NCI-H1105 treated with DMSO at 0.1 percent for 48 hours (cell line): ENCODE measurements at places on chromosomes 2 and 18.

DNA sequence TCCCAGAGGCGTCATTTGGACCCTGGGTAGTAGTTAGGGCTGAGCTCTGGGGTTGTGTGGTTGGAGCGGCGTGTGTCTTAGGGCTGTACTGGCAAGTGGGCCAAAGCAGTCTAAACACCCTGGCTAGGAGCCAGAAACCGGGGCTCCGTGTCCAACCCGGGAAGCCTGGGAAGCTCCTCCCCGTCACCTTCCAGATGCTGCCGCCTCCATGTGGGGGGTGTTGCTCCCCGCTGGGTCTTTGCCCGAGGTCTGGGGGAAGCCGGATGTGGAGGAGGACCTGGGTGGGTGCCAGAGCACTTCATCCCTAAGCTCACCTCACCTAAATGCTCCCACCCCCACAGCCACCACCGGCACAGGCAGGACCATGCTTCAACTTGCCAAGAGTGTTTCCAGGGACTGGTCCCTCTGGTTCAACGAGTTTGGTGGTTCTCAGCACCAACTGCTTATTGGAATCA is 25.4 kb downstream of the TET3 start:
- DNase-seq, result peak; percentile 98

DNA sequence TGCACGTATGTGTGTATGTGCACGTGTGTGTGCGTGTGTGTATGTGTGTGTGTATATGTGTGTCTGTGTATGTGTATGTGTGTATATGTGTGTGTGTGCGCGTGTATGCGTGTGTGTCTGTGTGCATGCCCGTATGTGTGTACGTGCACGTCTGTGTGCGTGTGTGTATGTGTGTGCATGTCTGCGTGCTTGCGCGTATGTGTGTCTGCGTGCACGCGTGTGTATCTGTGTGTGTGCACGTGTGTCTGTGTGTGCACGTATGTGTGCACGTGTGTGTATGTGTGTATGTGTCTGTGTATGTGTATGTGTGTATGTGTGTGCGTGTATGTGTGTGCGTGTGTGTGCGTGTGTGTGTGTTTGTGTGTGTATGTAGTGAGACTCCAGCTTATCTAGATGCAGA is 97.5 kb upstream of the SPATS2L start:
- DNase-seq, result no peak

DNA sequence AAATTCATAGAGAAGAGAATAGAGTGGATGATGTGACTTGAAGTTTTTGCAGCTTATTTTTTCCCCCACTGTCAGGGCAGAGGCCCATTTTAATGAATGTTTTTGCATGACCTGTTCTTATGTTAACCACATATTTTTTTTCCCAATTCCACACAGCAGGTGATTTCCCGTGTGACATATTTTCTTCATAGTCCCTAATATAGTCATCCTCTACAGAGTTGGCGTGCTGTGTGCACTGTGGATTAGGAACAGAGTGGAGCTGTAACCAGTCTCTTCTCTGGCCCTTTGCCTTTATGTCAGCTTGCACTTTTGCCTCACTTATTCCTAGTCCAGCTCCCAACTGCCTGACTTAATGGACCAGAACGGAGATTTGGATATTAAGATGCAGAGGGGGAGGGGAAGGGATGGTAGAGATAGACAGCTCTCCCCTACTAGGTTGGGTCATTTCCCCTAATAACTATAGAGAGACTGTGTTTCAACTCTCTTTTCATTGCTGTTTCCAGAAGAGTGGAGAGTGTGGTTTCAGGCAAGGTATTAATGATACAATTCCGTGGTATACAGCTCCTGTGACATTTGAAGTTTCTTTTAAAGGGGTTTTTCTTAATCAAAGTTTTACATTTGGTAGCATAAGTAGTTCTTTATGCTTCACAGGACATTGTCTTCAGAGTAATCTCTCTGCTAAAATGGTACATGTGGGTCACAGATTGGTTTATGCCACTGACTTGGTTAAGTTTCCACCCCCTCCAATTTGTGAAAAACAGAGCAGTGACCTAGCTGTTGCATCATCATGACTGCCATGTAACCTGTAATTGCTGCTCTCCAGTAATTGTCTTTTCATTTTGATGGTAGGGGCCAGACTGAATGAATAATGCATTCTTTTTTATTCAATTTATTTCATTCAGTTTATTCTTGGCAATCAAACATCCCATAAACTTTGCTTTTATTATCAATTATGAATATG is 161.3 kb downstream of the HAUS1 start:
- DNase-seq, result no peak

GRCh38 chr2:119068154-119068725 is 90.3 kb downstream of the C1QL2 start:
- peak; percentile 14 for DNase-seq

GRCh38 chr2:215832791-215833190 is 180.6 kb downstream of the MREG start:
- DNase-seq, result no peak

- DNase-seq, result no peak
These were observed 131.1 kb downstream of the FMNL2 start for GRCh38 chr2:152466041-152466440.

DNA sequence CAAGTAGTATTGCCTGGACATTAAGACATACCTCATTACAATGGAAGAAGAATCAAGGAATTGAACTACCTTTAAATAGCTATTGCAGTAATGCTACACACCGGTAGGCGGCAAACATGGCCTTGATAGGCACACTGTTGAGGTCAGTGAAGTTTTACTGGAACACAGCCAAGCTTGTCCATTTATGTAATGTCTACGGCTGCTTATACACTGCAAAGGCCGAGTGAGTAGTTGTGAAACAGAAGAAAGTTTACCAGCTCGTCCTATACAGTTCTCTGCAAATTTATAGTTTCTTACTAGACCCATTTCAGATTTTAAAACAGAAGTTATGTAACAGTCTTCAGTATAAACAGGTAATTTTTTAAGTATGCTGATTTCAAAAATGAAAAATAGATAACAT is 38.8 kb downstream of the PPP4R1 start:
- no peak for DNase-seq

GRCh38 chr18:9353596-9353995 is 19.0 kb downstream of the TWSG1 start:
- DNase-seq, result no peak

GRCh38 chr18:6741232-6741663 is 11.7 kb downstream of the ARHGAP28 start:
- no peak for DNase-seq

GRCh38 chr2:46737577-46737976 is 178.0 kb downstream of the MCFD2 start:
- DNase-seq, result no peak

DNA sequence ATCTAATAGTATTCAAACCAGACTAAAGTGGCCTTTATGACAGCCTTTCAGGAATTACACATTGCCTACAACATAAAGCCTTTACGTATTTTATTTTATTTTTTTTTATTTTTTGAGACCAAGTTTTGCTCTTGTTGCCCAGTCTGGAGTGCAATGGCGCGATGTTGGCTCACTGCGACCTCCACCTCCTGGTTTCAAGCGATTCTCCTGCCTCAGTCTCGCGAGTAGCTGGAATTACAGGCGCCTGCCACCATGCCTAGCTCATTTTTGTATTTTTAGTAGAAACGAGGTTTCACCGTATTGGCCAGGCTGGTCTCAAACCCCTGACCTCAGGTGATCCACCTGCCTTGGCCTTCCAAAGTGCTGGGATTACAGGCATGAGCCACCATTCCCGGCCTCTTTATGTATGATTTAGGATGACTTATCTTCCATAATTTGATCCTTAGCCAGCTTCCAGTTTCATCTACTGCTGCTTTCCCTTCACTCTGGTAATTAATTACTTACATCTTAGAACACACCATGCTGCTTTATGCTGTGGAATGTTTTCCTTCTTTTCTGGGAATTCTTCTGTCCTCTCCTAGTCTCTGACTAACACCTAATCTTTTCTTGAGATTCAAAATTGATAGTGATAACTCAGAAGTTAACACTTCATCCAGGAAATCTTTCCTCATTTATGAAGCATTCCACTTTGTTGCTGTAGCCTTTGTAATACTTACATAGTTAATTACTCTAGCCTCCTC is 2.6 kb downstream of the USP14 start:
- no peak for DNase-seq

DNA sequence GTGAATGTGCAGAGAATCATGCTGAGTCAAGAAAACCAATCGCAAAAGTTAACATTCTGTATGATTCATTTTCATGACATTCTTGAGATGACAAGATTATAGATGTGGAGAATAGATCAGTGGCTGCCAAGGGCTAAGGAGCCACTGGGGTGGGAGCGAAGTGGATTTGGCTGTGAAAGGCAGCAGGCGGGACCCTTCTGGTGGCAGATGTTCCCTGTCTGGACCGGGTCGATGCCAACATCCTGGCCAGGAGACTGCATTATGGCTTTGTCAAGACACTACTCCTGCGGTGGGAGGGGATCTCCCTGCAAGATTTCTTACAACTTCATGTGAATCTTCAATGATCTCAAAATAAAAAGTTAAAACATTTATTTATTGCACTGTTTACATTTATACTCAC is 427.9 kb downstream of the GALR1 start:
- no peak for DNase-seq

DNA sequence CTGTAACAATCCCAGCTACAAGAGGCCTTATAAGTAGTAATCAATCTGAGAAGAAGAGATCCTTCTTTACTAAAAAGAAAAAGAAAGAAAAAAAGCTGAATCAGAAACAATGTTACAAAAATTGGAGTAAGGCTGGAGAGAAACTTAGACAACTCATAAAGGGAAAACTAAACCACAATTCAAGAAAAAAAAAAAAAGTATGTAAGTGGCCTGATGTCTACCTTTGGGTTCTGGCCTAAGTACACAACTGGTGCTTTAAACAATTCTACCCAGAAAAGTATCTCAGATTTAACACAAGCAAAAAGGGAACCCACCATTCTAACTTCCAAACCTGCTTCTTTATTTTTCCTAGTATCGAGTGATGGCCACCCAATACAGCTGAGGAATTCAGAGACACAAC is 45.3 kb downstream of the ZNF521 start:
- no peak for DNase-seq

DNA sequence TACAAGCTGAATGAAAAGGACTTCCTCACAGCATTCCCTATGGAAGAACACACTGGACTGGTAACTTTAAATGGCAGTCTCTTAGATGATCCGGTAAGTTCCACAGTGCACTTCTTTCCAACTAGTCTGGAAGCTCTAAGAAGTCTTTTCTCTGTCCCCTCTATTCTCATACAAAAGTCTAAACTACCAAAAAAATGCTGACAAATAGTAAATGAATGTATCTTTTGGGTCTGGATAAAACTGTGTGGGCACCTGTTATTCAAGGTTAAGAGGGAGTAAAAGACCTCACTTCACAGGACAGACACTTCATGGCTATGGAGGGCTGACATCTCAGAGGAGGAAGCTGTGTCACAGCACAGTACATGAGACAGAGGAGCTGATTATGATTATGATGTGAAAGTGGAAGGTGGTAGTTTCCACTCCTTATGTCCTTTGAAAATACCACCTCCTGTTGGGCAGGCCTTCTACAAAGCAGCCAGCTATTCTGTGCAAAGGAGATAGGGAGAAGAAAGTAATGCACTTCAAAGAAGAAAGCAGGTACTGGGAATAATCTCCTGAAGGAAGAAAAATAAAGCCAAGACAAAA is 23.9 kb downstream of the CCDC93 start:
- no peak for DNase-seq

- no peak for DNase-seq
These were observed 54.4 kb downstream of the SLC4A3 start for GRCh38 chr2:219681694-219682300.

DNA sequence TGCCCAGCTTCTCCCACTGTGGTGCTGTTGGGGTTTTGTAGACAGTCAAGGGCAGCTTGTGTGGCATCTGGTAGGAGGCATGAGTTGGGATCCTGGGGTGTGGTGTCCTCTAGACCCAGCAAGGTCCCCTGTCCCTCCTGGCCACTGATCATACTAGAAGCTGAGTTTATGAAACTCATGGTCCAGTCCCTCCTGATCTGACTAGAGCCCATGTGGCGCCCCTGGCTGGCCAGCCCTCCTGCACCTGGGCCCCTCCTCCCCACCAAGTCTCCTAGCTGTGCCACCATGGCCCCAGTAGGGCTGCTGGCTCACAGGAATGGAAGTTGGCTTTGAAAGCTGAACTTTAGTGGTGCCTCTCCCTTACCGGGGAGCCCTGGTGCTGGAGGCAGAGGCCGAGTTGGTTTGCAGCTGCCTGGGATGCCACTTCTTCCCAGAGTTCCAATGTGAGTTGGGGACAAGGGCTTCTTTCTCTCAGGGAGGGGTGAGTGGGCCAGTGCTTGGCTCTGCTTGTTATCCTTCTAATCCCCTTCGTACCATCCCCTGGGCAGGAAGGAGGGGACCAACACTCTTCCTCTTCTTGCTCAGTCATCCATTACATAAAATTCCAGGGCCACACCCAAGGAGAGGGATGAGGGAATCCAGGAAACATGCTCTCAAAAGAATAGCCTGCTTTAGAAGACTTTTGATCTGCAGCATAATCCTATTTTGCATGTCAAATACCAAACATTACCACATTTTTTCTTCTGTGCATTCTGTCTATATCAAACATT is 37.5 kb upstream of the HAAO start:
- DNase-seq, result no peak

GRCh38 chr2:70084973-70085710 is 2.1 kb upstream of the PCBP1 start:
- peak; percentile 72 for DNase-seq

- DNase-seq, result no peak
These were observed 121.1 kb upstream of the ACAA2 start for GRCh38 chr18:49934457-49934856.
